ENCODE measurements at places on chromosomes 7 and 10. TPM values are rescaled to one million over a fixed set of nuclear protein-coding genes. Genes with fewer than 3 reads are reported as not detected.

DNA sequence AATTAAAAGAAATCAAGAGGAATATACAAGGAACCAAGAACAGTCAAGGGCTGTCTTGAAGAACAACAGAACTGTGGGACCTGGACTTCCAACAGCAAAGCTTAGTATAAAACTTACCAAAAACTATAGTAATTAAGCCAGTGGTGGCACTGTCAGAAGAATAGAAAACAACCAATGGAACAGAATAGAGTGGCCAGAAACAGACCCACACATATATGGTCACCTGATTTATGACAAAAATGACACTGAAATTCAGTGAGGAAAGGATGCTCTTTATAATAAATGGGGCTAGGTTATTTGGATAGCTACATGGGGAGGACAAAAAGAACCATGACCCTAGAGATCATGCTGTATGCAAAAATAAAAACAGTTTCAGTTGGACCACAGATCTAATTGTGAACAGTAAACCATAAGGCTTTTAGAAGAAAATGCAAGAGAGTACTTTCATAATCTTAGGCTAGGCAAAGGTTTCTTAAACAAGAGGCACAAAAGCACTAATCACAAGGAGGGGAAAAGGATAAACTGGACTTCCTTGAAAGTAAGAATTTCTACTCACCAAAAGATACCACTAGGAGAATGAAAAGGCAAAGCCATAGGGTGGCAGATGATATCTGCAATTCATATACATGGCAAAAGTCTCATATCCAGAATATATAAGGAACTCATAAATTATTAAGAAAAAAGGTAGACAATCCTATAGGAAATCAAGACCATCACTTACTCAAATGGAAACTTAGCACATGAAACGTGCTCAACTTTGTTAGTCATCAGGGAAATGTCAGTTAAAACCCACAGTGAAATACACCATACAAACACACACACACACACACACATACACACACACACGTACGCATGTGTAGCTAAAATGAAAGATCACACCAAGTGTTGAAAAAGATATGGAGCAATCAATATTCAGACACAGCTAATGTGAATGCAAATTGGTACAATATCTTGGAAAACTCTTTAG is 20.8 kb downstream of the HYCC1 start:
- H3K27me3 ChIP-seq, result no peaks in the 10 kb centered on the region
- no peaks in the 10 kb centered on the region for H3K36me3 ChIP-seq
- no peaks in the 10 kb centered on the region for H3K4me1 ChIP-seq
- H3K4me3 ChIP-seq, result no peak overlapping the region
- H3K27ac ChIP-seq, result no peak overlapping the region
- no peak for DNase-seq

- H3K4me3 ChIP-seq, result no peak overlapping the region
- DNase-seq, result no peak
- peaks cover 10% of the 10 kb centered on the region for H3K4me1 ChIP-seq
Observed at GRCh38 chr10:13882119-13882711, 295.4 kb downstream of the PRPF18 start.

- H3K36me3 ChIP-seq, result no peaks in the 10 kb centered on the region
- H3K4me1 ChIP-seq, result no peaks in the 10 kb centered on the region
- no peak overlapping the region for H3K27ac ChIP-seq
- no peaks in the 10 kb centered on the region for H3K27me3 ChIP-seq
- DNase-seq, result no peak
Observed at GRCh38 chr7:117777335-117778142, 95.7 kb downstream of the CTTNBP2 start.

DNA sequence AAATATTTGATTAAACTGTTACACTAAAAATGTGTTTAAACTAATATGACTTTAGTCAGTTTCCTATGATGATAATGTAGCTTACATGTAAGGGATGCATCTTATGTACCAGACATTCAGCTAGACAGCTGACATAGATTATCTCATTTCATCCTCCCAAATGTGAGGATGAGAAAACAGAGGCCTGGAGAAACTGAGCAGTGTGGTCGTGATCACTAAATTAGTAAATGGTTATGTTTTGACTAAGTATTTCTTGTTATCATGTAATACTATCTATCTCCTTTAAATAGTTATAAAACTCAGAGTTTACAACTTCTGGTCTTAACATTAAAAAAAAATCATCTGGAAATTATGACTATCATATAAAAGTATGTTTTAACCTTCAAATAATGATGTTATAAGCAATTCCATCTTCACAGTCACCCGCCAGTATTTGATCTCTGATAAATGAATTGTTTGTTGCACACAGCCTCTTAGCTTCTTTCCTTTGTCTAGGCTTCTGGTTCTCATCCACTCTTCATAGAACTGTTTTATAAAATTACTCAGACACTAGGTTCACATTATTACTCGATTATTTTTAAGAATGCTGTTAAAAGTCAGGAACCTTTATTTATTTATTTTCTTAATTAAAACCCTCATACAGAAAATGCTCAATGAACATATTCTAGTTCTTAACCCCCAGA is 33.6 kb upstream of the HDAC9 start:
- H3K36me3 ChIP-seq, result no peaks in the 10 kb centered on the region
- H3K4me3 ChIP-seq, result no peak overlapping the region
- H3K4me1 ChIP-seq, result peaks cover 15% of the 10 kb centered on the region
- no peak for DNase-seq

GRCh38 chr10:61211468-61211867 is 241.7 kb downstream of the TMEM26 start:
- H3K36me3 ChIP-seq, result no peaks in the 10 kb centered on the region
- no peaks in the 10 kb centered on the region for H3K4me1 ChIP-seq
- no peak for DNase-seq
- H3K4me3 ChIP-seq, result no peak overlapping the region

DNA sequence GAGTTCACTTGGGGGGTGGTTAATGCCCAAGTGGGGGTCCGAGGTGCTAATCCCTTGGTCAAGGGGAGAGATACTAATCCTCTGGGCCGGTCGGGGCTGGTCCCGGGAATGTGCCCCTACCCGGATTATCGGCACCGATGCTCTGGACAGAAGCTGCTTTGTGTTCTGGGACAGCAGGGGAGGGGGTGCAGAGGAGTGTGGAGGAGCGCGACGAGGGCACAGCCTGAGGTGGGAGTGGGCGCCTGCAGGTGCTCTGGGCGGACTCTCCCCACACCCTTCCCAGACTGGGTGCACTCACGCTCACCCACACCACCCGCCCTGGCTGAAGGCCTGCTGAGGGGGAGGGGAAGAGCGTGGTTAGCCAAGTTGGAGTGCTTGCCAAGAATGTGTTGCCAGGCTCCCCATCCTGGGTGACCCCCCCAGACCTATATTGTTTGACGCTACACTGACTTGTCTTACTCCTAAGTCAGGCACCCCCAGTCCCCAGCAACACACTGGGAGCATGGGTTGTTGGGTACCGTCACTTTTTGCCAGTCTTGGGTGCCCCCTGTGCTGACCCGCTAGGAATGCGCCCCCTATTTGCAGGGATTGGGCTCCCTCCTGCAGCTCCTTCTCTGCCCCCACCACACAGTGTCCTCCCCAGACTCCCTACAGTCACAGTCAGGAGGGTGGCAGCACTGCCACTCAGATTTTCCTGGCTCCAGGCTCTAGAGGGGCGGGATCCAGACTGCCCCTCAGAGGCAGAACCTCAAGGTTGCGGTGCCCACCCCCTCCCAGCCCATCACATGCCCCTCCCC is 1.2 kb downstream of the SLC4A2 start:
- peaks cover 44% of the 10 kb centered on the region for H3K36me3 ChIP-seq
- H3K27me3 ChIP-seq, result no peaks in the 10 kb centered on the region
- no peak for DNase-seq
- peak overlapping the region; percentile 98 for H3K4me3 ChIP-seq
- peaks cover 30% of the 10 kb centered on the region for H3K4me1 ChIP-seq
- H3K27ac ChIP-seq, result peak overlapping the region; percentile 93

- no peak for DNase-seq
- no peaks in the 10 kb centered on the region for H3K4me1 ChIP-seq
- H3K36me3 ChIP-seq, result no peaks in the 10 kb centered on the region
- no peak overlapping the region for H3K4me3 ChIP-seq
- no peak overlapping the region for H3K27ac ChIP-seq
Observed at GRCh38 chr7:52507546-52508255, 527.7 kb upstream of the POM121L12 start.

Gene NFKB2
- 56.3 TPM for total RNA-seq

DNA sequence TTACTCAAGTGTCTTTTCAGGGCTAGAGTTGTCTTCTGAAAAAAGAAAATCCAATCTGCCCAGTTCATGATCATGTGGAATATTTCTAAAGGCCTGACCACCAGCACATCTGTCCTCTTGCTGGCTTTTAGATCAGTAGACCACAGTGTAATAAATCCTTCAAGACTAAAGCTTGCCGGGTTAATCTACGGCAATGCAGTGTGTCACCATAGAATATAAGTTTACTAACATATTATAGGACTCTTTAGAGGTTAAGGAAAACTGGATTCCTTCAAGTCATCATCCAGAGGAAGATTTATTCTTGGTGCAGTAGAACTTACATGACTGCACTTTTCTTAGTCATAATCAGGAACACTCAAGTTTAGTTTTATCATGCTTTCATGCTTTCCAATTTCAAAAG is 349.5 kb downstream of the SEMA3D start:
- H3K27me3 ChIP-seq, result no peaks in the 10 kb centered on the region
- no peak for DNase-seq
- H3K4me3 ChIP-seq, result no peak overlapping the region
- H3K36me3 ChIP-seq, result no peaks in the 10 kb centered on the region
- no peak overlapping the region for H3K27ac ChIP-seq

- DNase-seq, result no peak
- H3K27me3 ChIP-seq, result no peaks in the 10 kb centered on the region
- H3K4me1 ChIP-seq, result peaks cover 30% of the 10 kb centered on the region
- H3K4me3 ChIP-seq, result no peak overlapping the region
- H3K36me3 ChIP-seq, result no peaks in the 10 kb centered on the region
Observed at GRCh38 chr10:102593074-102593803, 51.0 kb upstream of the TRIM8 start.

Gene NXPH1
- not detected for total RNA-seq

DNA sequence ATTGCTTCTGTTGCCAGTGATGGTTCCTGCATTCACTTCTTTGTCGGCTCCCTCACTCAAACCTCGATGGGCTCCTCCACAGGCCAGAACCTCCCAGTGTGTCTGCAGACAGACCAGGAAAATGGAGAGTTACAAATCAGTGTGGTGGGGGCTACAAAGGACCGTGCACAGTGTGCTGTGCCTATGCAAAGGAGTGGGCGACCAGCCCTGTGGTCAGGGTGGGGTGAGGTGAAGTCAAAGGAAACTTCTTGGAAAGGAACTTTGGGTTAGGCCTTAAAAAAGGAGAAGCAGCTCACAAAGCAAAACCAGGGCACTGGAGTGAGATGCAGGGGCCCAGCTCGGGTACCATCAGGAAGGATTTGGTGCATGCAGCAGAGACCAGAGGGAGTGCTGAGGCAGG is 304.3 kb upstream of the ZMIZ1 start:
- no peak overlapping the region for H3K4me3 ChIP-seq
- no peak for DNase-seq
- H3K27me3 ChIP-seq, result no peaks in the 10 kb centered on the region
- no peak overlapping the region for H3K27ac ChIP-seq
- no peaks in the 10 kb centered on the region for H3K36me3 ChIP-seq
- no peaks in the 10 kb centered on the region for H3K4me1 ChIP-seq

DNA sequence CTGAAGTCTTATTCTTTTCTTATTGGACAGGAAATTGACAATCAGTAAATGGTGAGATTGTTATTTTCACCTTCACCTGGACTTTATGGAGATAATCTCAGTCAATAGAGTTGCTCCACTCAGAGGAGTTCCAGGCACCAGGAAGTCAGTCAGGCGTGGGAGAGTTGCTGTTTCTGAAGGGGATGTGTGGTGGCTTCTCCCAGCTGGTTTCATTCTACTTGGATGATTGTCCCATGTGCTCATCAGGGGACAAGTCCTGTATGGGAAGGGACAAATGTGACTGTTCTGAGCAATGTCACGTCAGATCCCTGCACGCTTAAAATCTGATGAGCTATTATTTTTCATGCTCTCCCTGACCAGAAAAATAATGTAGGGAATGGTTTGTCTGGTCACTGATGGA is 222.5 kb upstream of the PITRM1 start:
- H3K27me3 ChIP-seq, result no peaks in the 10 kb centered on the region
- H3K4me3 ChIP-seq, result no peak overlapping the region
- no peak overlapping the region for H3K27ac ChIP-seq
- DNase-seq, result no peak
- H3K36me3 ChIP-seq, result no peaks in the 10 kb centered on the region
- no peaks in the 10 kb centered on the region for H3K4me1 ChIP-seq

- no peak overlapping the region for H3K27ac ChIP-seq
- H3K4me3 ChIP-seq, result no peak overlapping the region
- peaks cover 70% of the 10 kb centered on the region for H3K36me3 ChIP-seq
- no peaks in the 10 kb centered on the region for H3K27me3 ChIP-seq
Observed at GRCh38 chr7:1470901-1471300, 11.6 kb upstream of the MICALL2 start.

GRCh38 chr7:99642027-99642426 is 25.3 kb downstream of the ZSCAN25 start:
- no peak overlapping the region for H3K4me3 ChIP-seq
- H3K4me1 ChIP-seq, result no peaks in the 10 kb centered on the region
- H3K36me3 ChIP-seq, result peaks cover 15% of the 10 kb centered on the region
- no peaks in the 10 kb centered on the region for H3K27me3 ChIP-seq

DNA sequence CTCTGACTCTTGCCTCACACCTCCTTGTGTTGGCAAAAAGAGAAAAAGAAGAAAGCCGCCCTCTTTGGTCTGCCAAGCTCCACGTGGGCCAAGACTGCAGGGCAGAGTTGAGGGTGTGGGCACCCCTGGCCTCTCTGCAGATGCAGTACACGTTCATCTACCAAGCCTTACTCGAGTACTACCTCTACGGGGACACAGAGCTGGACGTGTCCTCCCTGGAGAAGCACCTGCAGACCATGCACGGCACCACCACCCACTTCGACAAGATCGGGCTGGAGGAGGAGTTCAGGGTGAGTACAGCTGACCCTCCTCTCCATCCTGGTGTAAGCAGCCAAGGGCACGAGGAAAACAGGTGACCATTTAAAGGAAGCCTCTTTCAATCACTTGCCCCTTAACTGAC is 56.1 kb downstream of the MKI67 start:
- no peaks in the 10 kb centered on the region for H3K27me3 ChIP-seq
- peaks cover 24% of the 10 kb centered on the region for H3K4me1 ChIP-seq
- H3K27ac ChIP-seq, result no peak overlapping the region
- peak; percentile 69 for DNase-seq

Gene ORAI2
- 79.5 TPM for total RNA-seq

Gene PLAU
- 24.4 TPM for total RNA-seq

- H3K4me1 ChIP-seq, result no peaks in the 10 kb centered on the region
- no peaks in the 10 kb centered on the region for H3K36me3 ChIP-seq
- DNase-seq, result no peak
- H3K4me3 ChIP-seq, result no peak overlapping the region
- H3K27ac ChIP-seq, result no peak overlapping the region
Observed at GRCh38 chr10:29841724-29842649, 207.2 kb upstream of the SVIL start.

Gene SVIL
- total RNA-seq, result 22.6 TPM
